Left lobe of liver (tissue), 2 donors: ENCODE measurements at places on chromosomes 7 and 10.

DNA sequence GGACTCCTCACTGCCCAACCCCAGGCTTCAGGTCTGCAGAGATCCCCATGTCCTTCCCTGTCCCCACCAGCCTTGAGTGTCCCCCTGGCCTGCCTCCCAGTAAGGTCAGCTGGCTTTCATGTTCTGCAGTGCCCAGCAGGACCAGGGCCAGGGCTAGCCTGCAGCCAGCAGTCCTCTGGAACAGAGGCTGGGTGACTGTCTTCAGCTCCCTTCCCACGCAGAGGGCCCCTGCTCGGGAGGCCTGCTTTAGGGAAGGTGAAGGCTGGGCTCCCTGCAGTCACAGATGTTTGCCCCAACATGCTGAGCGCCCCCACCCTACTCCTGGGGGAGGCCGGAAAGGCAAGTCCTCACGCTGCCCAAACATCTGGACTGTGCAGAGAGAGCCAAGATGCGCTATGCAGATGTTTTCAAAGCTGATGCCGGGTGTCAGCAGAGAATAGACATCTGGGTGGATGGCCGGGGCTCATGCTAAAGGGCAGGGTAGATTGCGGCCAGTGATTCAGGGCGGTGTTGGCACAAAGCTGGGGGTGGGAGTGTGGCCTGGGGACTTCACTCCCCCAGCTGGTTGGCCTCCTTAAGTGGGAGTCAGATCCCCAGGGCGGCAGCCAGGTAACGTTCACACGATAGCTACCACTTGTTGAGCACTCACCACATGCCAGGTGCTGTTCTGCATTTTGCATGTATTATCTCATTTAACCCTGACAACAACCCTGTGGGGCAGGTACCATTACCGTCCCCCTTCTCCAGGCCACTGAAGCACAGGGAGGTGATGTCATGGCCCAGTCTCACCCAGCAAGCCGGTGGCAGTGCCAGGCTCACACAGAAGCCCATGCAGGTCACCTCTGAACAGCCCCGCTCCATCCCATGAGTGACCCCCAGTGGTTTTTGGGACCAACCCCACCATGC, 71.2 kb upstream of the COL13A1 start:
- no peak for DNase-seq

GRCh38 chr10:33487014-33487776, 152.7 kb upstream of the NRP1 start:
- DNase-seq: no peak

GRCh38 chr7:116290740-116291139, 80.4 kb downstream of the TES start:
- DNase-seq: no peak

GRCh38 chr10:119783665-119784027, 57.8 kb downstream of the INPP5F start:
- no peak for DNase-seq

DNA sequence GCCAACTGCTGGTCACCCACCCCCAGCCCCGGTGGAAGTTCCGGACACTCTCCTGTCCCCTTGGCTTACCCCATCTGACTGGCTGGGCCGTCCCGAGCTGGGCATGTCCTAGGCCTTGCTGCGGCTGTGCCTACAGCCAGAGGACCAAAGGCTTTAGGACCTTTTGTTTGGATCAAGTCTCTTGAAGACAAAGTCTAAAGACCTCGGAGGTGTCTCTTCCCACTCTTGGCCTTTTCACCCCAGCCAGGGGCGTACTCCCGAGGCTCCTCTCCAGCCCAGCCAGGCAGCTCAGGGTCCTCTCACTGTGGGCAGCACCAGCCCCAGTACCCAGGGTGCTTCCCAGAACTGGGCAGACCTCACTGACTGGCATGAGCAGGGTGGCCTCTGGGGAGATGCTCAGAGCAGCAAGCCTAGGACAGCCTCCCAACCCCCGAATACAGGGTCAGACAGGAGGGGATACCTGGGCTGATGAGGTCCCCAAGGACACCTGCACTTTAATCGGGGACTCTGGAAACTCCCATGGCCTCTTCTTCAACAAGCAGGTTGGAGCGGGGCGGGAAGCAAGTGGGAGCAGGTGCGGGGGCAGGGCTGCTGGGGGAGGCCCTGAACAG, 2.7 kb upstream of the PWWP2B start:
- no peak for DNase-seq
